ENCODE measurements at places on chromosomes 11 and 22.

DNA sequence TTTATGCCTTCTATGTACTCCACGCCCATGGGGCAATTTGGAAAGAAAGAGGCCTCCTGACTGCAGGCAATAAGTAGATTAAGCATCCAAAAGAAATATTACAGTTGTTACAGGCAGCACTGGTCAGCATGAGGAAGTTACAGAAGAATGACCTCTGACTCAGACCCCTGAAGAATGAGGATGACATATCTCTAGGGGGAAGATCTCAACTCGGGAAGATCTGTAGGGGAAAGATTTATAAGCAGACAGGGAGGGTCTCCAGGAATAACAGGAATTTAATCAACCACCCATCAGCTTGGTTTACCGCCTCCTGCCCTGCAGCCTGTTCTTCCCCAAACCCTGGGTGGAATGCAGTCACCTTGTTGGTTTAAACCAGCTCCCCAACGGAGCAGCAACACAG, 58.0 kb downstream of the RCN1 start:
- no peak for DNase-seq

- DNase-seq = no peak
Measured at GRCh38 chr11:134517621-134518293, 105.7 kb upstream of the B3GAT1 start.

GRCh38 chr11:25981998-25982397, 349.9 kb upstream of the ANO3 start:
- DNase-seq = no peak

DNA sequence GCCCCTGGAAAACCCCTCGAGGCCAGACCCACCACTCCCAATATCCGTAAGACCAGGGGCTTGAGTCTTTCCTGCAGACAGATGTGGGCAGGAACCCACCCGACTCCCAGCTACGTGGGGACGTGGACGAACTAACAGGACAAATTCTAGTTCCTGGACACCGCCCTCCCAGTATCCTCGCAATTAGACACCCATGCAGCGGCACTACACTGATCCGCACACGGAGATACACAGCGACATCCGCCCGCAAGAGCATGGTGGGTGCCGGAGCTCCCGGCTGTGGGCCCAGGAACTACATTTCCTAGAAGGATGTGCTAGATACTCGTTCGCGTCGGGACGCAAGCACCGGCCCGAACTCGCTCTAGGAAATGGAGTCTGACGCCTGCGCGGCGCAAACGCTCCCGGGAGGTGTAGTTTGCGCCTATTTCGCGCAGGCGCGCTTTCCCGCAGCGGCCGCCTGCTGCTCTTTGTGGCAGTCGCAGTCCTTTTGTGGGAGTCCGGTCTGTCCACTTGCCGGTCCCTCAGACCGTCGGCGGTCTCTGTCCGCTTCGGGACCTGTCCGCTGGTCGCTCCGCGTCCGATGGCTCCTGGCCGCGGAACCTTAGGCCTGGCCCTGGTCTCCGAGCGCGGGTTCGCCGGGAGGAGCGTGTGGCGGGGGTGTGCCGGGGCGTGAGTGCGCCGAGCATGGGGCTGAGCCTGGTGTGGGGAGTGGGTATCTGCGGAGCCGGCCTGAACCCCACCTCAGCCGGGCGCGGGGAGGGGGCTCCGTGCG, at the start of gene ZNF74:
ZNF74 (plus strand) TSS at position 447 of the 772 bp plus-strand sequence. CDS start 478 bp downstream, outside the sequence.
- DNase-seq = peak; percentile 47

GRCh38 chr22:50204571-50204970, 3.8 kb downstream of the SELENOO start:
- DNase-seq = no peak

- no peak for DNase-seq
Measured at GRCh38 chr11:70688142-70688541, 289.8 kb downstream of the CTTN start.

Data from NCI-H1417 treated with DMSO at 0.1 percent for 48 hours (cell line).